ENCODE measurements at places on chromosomes 2 and 18.

- DNase-seq, result no peak
These were observed at the start of gene RTP5 for GRCh38 chr2:241869087-241869961. RTP5 (plus strand) TSS chr2:241869729; CDS start chr2:241869757, 28 bp downstream.

DNA sequence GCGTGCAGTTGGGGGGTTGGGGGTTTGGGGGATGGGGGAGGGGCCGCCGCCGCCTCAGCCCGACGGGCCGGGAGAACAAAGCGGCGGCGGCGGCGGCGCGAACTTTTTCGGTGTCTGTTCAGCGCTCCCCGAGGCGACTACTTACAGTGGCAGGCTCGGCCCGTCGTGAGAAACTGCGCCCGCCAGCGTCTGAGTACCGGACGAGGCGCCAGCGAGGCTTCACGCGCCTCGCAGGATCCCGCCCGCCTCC lies 172 bp downstream of the PRKD3 start:
- no peak for DNase-seq

GRCh38 chr2:234879671-234880455 lies 72.0 kb upstream of the SH3BP4 start:
- no peak for DNase-seq

GRCh38 chr2:20423359-20423758 lies 23.5 kb upstream of the RHOB start:
- no peak for DNase-seq

- peak; percentile 41 for DNase-seq
These were observed at the start of gene ARHGEF4 for GRCh38 chr2:130836501-130837174. ARHGEF4 (plus strand) TSS chr2:130836914; CDS start chr2:130836954, 40 bp downstream.

DNA sequence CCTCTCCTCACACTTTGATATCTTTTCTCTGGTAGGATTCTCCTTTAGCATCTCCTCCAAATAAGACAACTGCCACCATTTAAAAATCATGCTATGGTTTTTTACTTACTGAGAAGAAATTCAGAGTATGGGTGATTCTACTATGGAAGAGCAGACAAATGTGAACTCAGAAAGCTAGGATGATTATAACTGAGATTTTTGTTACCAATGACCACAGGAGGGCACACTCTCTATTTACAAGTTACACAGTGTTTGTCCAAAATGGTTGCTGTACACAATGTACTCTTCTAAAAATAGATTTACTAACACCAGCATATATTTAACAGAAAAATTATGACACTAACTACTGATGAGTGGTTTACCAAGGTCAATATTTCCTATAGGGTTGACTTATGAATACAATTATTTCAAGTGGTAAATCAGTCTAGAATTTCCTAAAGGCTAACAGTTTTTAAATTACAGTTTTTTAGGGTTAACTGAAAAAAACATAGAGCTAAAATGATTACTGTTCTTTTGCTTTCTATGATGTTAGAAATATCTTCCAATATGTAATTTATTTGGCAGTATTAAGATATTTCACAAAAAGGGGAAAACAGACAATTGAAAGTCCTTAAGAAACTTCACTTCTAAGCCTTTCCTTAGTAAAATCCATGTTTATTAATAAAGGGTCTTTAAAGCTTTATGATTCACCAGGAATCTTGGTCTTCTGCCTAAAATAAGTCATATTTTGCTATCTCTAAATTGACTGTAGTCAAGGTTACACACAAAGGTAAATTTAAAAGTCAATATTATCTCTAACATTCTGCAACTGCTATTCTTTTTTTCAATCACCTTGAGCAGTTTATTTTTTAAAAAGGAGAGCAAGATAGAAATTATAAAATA lies 57.2 kb downstream of the MAP4K3 start:
- peak; percentile 54 for DNase-seq

DNA sequence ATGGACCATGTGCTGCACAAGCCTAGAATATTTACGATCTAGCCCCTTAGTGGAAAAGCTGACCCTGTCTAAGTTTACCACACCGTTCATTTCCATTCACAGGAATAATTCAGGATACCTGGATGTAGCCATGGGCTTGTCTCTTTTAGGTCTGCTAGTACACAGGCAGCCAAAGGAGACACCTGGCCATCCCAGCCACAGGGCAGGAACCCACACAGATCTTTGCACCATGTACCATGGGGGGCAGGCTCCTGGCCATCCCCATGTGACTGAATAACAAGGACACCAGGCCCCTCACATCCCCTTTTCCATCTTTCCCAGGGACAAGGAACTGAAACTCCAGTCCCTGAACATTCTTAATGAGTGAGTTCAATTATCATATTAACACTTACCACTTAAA lies 467.3 kb upstream of the MYT1L start:
- DNase-seq, result no peak

DNA sequence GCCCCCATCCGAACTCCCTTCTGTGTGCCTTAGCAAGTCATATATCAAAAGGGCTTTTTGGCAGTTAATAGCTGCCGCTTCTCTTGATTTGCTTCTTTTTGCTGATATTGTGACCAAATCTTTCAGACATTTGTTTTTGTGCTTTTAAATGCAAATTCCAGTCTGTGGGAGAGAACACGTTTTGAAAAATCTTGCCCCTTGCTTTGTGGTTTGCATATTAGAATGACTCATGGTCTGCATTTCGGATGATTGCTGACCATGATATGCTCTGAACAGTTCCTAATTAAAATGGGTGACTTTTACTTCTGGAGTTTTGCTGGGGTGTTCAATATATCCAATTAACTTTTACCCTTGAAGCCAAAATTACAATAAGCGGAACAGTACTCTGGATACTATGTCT lies 58.2 kb upstream of the ST6GAL2 start:
- DNase-seq, result peak; percentile 67

DNA sequence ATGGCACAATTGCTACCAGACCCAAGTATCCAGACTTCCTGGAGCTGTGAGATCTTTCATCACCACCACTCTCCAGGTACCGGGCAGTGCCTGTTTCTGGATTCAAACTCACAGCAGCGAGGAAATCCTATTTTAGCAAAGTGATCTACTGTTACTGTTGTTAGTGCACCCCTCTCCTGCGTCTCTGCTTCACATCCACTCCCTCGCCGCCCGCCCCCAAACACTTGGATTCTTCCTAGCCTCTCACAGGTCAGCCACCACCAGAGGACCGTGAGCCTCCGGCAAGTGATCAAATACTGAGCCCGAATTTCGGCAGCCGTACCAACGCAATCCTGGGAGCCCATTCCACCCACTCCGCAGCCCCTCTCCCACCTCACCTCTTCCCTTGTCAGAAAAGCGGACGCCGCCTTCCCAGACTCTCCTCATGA lies 519 bp downstream of the METTL4 start:
- DNase-seq, result peak; percentile 83

DNA sequence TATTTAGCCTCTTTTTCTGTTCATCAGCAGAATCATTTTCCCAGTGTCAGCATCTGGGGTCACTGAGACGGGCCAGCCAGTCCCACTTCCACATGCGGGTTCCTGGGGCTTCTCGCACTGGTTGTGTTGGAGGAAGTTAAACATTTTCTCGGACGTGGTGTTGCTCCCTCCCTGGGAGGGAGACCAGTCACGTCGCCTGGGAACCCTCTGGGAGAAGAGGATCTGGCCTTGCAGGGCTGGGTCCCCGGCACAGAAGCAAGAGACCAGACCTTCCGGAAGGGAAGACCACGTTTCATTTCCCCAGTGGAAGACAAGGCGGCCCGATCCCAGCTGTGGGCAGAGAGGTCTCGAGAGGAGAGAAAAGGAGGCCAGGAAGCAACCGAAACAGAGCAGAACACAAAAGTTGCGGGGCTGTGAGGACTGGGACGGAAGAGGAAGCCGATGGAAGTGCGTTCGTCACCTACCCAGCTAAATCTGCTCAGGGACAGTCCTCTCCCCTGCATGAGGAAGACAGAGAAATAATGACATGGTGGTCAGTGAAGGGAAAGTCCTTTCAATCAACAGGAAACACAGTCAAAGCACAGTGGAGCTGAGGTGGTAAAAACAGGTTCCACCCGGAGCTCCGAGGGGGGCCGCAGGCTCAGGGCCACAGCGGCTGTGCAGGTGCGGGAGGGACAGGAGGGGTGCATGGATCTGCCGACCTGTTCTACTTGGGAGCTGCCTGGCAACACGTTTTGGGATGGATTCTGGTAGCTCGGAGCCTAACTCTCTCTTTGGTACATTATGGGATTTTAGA lies 144.4 kb downstream of the MBP start:
- no peak for DNase-seq

GRCh38 chr2:69490486-69490885 lies 53.3 kb upstream of the NFU1 start:
- DNase-seq, result no peak

DNA sequence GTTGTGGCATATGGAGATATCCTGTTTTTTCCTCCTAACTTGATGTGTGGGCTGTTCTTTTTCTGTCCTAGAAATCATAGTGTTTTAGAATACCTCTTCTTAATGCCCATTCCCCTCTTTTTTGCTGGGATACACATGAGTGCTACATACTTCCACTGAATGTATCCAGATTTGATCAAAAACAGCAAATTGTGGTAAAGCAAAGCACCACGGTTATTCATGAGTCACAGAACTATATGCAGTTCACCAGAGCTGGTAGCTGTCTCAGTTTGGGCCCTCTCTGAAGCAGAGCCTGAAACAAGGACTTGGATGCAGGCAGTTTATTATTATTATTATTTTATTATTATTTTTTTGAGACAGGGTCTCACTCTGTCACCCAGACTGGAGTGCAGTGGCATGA lies 69.9 kb upstream of the CTLA4 start:
- no peak for DNase-seq

DNA sequence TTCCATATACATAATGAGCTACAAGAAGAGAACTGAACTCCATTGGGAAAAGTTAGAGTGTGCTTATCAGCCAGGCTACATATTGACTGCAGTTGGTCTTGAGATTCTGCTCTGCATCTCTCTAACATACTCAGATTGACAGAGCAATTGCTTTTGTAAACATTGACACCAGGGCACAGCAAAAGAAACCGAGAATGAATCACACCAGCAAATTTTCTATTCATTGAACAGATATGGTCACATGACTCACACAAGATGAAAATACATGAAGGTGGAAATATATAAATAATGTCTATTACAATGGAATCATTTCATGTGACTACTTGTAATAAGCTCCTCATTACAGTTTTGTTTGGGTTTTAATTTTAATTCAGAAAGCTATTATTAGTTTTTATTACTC lies 691.9 kb upstream of the TMEFF2 start:
- no peak for DNase-seq

GRCh38 chr18:2169656-2170055 lies 401.6 kb downstream of the METTL4 start:
- DNase-seq, result no peak

- no peak for DNase-seq
These were observed 15.1 kb upstream of the LMAN1 start for GRCh38 chr18:59374128-59374527.

DNA sequence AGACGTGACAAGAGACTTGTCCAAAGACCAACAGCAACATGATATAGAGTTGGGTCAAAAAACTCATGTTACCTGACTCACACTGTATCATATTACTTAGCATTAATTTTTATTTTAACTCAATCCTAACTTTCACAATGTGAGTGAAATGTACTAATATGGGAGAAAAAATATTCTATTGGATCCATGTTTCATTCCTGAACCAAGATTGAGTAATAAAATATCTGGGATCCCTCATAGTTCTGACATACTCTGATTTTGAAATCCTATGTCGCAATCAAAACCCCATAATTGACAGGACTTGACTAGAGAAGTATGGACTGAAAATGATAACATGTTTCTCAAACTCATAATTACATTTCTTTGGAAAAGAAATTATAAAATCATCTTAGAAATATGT lies 190.4 kb downstream of the RIT2 start:
- no peak for DNase-seq

Data from GM03348 (cell line).